Left colon (tissue), 2 donors: ENCODE measurements at places on chromosomes 7 and 10. TPM values are rescaled to one million over a fixed set of nuclear protein-coding genes. Genes with fewer than 3 reads are reported as not detected.

CALML5 gene
- not detected for total RNA-seq

INHBA gene
- total RNA-seq = 0.42 TPM

GRCh38 chr7:152527610-152528032 lies 91.8 kb upstream of the KMT2C start:
- no peak for DNase-seq

DNA sequence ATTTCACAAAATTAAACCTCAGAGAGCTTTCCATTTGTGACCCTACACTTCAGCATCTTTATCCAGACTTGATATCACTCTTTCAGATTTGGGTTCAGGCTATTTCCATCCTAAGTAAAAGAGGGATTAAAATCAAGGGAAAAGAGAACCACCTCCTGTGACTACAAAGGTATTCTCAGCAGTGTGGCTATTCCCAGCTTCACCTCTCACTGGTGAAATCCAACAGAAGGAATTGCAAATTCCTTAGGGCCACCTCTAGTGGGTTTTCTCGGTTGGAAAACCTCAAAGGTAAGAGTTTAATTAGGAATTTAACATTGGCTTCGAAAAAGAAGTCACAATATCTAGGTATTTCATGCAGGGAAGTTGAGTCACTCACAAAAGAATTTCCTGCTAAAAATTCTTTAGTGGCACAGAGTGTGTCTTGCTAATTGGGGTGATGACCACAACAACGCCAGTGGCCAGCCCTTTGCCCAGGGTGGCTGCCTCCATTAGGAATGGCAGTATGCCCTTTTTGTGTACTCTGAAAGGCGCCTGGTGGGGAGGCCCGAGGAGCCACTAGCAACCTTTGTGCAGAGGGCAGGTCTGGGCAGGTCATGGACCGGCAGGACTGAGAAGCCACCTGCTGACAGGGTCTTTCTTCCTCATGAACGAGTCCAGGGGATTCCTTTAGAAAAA lies 52.2 kb downstream of the SEM1 start:
- DNase-seq = no peak

GRCh38 chr10:53003094-53003493 lies 230.5 kb upstream of the MBL2 start:
- no peak for DNase-seq

- DNase-seq = no peak
Measured at GRCh38 chr10:76492678-76493472, 1061.5 kb downstream of the LRMDA start.

DNA sequence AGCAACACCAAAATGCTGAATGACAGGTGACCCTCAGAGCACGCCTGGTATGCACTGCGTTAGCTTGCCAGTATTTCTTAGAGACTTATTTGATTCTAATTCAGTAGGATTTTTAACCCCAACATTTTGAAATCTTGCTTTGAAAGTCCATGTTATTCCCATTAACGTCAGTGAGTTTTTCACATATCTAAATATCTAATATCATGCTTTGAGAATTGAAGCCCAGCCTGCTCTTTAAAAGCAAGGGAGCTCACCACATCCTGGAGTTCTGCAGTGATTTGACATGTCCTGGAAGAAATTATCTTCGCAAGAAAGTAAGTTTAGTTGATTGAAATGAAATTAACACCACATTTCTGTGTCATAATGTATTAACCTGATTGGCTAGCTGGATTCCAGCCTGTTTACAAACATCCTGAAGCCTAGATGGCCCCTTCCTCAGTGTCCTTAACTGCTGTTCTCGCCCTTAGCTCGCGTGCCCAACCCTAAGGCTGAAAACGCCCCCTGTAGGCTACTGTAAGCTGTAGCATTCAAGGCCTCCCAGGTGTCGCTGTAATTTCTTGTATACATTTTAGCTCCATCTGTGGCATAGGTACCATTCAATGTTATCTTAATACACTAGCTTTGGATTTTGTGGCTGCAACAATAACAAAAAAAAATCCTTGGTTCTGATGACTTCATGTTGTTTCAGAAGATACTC lies 191.5 kb downstream of the MGMT start:
- DNase-seq = no peak
